ENCODE measurements at places on chromosomes 7 and 10. TPM values are rescaled to one million over a fixed set of nuclear protein-coding genes. Genes with fewer than 3 reads are reported as not detected.

Gene TRIM73
- 4.2 TPM for total RNA-seq

Gene ERVW-1
- total RNA-seq: 1.2 TPM

Gene LRRTM3
- total RNA-seq: 2.5 TPM

Gene FXYD4
- total RNA-seq: 3.1 TPM

Gene SERPINE1
- 1.5 TPM for total RNA-seq

Gene RAB19
- 3.3 TPM for total RNA-seq

Gene CELF2
- 14.4 TPM for total RNA-seq

Gene ZDHHC6
- total RNA-seq: 29.8 TPM

Gene SAP25
- 3.1 TPM for total RNA-seq

Gene CACNB2
- 4.9 TPM for total RNA-seq

Gene GDF2
- not detected for total RNA-seq

Gene PRKG1
- 12.3 TPM for total RNA-seq

Gene NRP1
- 20.4 TPM for total RNA-seq

Gene TSPAN12
- total RNA-seq: 14.8 TPM

Gene FAM25A
- total RNA-seq: not detected

Gene NUTM2A
- total RNA-seq: 3.2 TPM

Gene MACC1
- total RNA-seq: 27.8 TPM

Gene CCDC146
- total RNA-seq: 15.3 TPM

Gene FRMPD2
- total RNA-seq: 0.80 TPM

Gene SRRM3
- total RNA-seq: 8.4 TPM

Gene GFRA1
- total RNA-seq: 45.6 TPM

Gene DNTT
- not detected for total RNA-seq

Gene CPVL
- total RNA-seq: 30.2 TPM

Gene HKDC1
- total RNA-seq: 2.4 TPM

Gene MMRN2
- 5.5 TPM for total RNA-seq

Gene UPK3B
- 11.2 TPM for total RNA-seq

Gene TMEM184A
- total RNA-seq: 7.6 TPM

Data from type B pancreatic cell (in vitro differentiated cells).